Lower lobe of right lung (tissue), 2 donors: ENCODE measurements at places on chromosomes 7 and 10. TPM values are rescaled to one million over a fixed set of nuclear protein-coding genes. Genes with fewer than 3 reads are reported as not detected.

RBP4 gene
- total RNA-seq: 17.4 TPM

DNA sequence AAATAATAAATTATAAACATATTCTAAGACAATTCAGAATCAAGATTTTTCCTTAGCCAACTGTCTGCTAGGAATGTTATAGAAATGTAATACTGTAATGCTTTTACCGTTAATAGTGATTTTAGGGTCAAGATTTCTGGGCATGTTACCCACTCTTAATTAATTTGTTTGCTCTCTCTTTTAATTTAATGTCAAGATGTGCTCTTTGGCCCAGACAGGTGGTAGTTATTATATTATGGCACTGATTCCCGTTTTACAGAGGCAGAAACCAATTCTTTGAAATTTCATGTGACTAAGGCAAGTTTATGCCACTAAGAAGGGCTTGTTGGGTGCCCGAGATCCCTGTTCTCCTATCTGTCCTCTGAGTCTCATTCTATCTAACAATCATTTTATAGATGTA lies 959 bp upstream of the FAM107B start:
- DNase-seq: no peak

GRCh38 chr10:75074711-75075445 lies 36.6 kb upstream of the SAMD8 start:
- no peak for DNase-seq

DNA sequence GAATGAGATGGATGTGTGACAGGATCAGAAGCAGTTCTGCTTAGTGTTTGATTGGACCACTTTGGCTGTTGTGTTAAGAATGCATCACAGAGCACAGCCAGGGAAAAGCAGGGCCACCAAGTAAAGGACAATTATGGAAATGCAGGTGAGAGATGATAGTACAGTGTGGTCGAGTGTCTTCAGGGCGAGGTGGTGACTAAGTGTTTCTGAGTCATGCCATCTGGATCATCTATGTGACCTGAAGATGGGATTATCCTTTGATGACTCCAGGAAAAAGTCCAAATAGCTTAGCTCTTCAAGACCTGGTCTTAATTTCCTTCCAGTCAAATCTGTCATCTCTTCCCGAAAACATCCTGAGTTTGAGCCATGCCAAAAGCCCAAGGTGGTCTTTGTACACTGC lies 523.2 kb upstream of the IGFBP3 start:
- no peak for DNase-seq

DNA sequence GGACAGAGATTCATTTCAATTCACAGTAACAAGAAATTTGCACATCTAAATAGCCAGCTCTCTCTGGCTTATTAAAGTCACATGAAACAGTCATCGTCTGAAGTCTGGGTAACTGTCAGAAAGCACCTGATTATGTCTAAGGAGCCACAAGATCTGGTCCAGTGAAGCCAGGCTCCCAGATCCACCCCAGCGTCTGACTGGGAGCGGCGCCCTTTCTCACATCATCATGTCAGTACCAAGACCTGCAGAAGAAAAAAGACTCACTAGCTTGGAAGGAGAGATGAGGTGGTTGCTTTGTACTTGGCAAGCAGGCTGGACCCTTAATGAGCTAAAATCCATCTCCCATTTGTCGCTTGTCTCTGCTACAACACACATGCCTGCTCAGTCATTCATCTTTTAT lies 58.4 kb downstream of the VOPP1 start:
- no peak for DNase-seq

PAX4 gene
- not detected for total RNA-seq

CTAGE4 gene
- total RNA-seq: 8.5 TPM
